T-helper 1 cell (primary cell): ENCODE measurements at places on chromosomes 16 and 17.
A peak's percentile ranks its signal among the peaks of the same experiment; 100 is the strongest.

GRCh38 chr16:18950469-18951185 lies 24.4 kb upstream of the SMG1 start:
- no peak for DNase-seq

- DNase-seq: no peak
These were observed 27.3 kb upstream of the KSR1 start for GRCh38 chr17:27428781-27429505.

DNA sequence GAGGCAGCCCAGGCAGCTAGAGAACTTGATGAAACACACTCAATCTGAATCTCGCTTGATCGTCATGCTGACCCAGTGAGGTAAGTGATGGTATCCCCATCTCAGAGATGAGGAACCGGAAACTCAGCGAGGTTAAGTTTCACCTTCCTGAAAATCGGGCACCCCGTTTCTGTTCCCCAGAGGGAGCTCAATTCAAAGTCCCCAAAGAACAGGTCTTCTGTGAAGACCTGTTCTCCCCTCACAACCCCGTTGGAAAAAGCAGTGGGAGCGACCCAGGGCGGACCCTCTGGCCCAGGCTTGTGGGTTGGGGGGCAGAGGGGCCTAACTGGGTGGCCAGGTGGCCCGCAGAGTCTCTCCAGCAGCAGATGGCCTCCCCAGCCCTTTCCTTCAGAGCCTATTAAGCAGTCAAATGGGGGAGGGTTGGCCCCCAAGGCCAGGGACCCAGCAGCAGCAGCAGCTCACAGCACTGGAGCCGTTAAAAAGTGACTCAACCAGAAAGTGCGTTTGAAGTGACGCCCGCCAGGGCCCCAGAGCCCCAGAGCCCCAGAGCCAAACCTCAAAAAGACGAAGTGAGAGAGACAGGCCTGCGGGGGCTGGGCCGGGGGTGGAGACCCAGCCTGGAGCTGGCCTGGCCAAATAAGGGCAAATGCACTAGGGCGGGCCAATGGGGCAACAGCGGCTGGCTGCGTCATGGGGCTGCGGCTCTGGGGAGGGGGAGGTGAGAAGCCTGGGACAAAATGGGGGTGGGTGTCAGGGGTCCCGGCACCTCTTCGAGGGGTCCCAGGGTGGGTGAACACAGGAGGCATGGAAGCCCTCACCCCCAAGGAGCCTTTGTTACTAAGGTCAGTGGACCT lies 9.2 kb upstream of the TSPOAP1 start:
- peak; percentile 80 for DNase-seq

DNA sequence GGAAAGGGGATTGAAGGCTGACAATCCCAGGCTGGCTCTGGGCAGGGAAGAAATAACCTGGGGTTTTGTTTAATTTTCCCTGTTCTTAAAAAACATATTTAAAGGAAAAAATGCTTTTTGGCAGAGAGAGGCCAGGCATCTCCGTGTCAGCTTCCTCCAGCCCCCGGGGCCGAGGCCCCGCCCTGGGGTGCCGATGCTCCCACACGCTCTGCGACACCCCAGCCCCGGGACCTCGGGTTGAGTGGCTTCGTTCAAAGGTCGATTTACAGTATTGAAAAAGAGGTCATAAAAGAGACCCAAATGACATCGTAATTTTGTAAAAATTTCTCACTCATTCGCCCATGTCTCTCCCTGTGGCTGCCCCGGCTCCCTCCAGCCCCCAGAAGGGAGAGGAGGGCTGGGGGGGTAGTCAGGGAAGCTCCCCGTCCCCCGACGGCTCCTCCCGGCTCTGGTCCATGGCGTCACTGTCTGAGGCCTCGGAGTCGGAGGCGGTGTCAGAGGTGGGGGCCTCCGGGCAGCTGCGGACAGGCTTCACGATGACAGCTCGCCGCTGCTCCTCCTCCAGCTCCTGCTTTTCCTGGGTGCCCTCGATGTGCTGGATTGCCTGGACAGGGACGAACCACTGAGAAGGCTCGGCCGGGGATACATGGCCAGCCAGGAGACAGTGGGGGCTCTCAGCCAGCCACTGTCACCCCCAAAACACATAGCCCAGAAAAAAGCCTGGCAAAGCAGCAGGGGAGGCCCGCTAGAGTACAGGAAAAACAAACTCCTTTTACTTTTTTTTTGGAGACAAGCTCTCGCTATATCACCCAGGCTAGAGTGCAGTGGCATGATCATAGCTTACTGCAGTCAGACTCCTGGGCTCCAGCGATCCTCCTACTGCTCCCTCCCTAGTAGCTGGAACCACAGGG lies 14.9 kb downstream of the TFAP4 start:
- DNase-seq: no peak

DNA sequence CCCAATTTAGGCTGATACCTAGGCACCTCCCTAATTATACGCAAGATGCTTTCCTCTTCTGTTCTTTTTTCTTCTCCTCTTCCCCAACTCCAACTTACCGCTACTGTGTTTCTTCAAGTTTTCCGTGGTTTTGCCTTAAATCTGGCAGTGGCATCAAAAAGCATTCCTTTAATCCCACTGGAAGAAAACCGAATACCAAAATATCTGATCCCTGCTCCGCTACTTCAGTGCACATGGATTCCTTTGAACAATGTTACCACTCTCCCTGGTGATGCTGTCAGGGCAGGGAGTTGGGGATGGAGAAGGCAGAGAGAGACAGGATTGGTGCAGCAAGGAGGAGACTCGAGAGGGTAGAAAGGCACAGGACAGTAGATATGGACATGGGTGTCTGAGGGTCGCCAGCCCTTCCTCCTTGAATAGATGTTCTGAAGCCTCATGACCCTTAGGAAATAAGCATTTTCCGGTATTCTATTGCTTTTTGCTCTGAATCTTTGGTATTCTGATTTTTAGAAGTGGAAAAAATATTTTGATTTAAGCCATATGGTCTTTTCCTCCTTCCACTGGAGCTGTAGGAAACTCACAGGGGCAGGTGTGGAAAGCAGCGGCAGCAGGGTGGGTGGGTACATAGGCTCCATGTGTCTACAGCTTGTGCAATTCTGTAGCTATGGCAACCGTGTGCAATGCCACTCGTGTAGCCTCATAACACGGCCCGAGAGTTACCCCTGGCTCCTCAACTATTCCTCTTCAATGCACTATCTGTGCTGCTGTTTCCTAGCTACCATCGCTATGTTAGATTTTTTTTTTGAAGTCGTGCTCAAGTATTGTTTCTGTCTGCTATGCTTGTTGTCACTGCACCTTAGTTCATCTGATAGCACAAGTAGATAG lies 32.3 kb upstream of the TANC2 start:
- DNase-seq: no peak
